SJSA1 (cell line): ENCODE measurements at places on chromosomes 5 and 9. TPM values are rescaled to one million over a fixed set of nuclear protein-coding genes. Genes with fewer than 3 reads are reported as not detected.

DNA sequence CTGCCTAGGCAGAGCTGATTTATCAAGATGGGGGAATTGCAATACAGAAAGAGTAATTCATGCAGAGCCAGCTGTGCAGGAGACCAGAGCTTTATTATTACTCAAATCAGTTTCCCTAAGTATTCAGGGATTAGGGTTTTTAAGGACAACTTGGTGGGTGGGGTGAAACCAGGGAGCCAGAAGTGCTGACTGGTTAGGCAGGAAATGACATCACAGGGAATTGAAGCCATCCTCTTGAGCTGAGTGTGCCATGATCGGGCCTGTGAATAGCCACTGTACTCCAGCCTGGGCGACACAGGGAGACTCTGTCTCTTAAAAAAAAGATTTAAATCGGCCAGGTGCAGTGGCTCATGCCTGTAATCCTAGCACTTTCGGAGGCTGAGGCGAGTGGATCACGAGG lies 45.3 kb upstream of the CDK5RAP2 start:
- DNase-seq: no peak
- H3K27me3 ChIP-seq: no peaks in the 10 kb centered on the region
- H3K4me3 ChIP-seq: no peak overlapping the region
- H3K27ac ChIP-seq: no peak overlapping the region
- no peaks in the 10 kb centered on the region for H3K36me3 ChIP-seq
- no peaks in the 10 kb centered on the region for H3K4me1 ChIP-seq

DNA sequence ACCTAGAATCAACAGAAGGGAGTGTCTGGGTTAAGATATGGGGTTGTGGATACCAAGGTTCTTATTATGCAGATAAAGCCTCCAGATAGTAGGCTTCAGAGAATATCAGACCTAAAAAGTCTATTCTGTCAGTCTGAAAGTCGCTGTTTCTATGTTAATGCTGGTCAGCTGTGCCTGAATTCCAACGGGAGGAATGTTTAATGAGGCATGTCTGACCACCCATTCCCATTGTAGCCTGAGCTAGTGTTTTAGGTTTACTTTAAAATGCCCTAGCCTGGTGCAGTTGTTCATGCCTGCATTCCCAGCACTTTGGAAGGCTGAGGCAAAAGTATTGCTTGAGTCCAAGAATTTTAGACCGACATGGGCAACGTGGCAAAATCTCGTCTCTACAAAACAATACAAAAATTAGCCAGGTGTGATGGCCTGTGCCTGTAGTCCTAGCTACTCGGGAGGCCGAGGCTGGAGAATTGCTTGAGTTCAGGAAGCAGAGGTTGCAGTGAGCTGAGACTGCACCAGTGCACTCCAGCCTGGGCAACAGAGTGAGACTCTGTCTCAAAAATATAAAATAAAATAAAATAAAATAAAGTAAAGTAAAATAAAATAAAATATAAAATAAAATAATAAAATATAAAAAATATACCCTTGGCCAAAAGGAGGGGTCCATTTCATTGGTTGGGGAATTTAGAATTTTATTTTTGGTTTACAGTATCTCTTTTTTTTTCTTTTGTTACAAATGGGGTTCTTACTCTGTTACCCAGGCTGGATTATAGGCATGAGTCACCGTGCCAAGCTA lies 7.8 kb upstream of the SOX30 start:
- no peak overlapping the region for H3K27ac ChIP-seq
- no peak overlapping the region for H3K4me3 ChIP-seq
- H3K36me3 ChIP-seq: peaks cover 28% of the 10 kb centered on the region
- no peaks in the 10 kb centered on the region for H3K4me1 ChIP-seq

DNA sequence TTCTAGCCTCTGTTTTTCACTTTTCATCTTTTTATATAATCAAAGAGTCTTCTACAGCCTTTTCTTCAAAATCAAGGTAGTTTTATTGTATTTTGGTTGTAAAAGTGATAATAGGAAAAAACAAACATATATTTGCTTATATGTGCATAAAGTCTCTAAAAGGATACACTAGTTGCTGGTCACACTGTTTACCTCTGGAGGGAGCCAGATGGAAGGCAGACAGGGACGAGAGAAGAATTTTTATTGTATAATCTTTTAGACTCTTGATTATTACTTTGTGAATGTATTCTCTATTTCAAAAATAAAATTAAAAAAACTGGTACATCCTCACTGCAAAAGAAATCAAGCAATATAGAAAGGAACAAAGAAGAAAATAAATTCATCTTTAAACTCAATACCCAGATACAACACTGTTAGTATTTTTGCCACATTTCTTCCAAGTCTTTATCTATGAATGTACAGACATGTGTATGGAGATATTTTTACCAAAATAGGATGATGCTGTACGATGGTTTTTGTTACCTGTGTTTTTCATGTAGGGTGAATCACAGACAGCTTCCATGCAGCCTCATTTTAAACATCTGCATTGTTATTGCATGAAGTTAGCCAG lies 6.1 kb upstream of the RNF183 start:
- no peaks in the 10 kb centered on the region for H3K4me1 ChIP-seq
- peak; percentile 9 for DNase-seq
- no peak overlapping the region for H3K4me3 ChIP-seq

DNA sequence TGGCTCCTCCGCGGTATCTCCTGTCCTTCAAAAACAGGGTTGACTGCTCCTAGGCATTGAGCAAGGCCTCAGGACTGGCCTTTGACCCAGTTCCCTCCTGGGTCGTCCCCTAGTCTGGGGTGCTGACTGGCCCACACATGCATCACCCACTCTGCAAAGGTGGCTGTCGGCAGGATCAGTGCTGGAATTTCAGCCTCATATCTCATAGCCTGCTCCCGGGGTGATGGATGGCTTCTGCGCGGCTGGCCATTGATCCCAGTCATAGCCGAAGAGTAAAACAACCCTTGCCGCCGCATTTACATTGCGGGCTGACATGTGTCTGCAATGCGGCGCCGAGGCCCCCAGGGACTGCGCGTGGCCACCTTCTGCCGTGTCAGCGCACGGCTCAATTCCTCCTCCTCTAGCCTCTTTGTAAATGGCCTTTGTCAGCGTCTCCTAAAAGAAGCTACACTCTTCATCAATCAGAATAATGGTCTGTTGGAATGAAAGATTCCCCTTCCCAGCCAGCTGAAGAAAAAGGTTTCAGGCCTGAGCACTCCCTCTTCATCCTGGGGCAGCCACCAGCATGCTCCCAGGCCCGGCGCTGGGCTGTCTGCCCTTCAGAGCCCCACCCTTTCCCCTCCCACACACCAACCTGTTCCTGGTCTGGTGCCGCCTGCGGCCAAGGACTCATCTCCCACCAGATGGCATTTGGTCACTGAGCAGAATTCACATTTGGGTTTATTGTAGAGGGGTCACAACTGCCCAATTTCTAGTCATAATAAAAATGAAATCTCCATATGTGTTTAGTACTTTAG lies 159.0 kb downstream of the PJA2 start:
- H3K27ac ChIP-seq: no peak overlapping the region
- DNase-seq: no peak
- no peaks in the 10 kb centered on the region for H3K4me1 ChIP-seq

- H3K36me3 ChIP-seq: peaks cover 3% of the 10 kb centered on the region; the same call in 1 of the 2 replicates
- H3K27me3 ChIP-seq: no peaks in the 10 kb centered on the region
- H3K4me3 ChIP-seq: no peak overlapping the region
- DNase-seq: no peak
These were observed 43.0 kb downstream of the AP3S1 start for GRCh38 chr5:115884704-115885103.

- no peak overlapping the region for H3K27ac ChIP-seq
- no peaks in the 10 kb centered on the region for H3K36me3 ChIP-seq
- DNase-seq: no peak
These were observed 2.7 kb downstream of the CSF2 start for GRCh38 chr5:132076202-132076830.

DNA sequence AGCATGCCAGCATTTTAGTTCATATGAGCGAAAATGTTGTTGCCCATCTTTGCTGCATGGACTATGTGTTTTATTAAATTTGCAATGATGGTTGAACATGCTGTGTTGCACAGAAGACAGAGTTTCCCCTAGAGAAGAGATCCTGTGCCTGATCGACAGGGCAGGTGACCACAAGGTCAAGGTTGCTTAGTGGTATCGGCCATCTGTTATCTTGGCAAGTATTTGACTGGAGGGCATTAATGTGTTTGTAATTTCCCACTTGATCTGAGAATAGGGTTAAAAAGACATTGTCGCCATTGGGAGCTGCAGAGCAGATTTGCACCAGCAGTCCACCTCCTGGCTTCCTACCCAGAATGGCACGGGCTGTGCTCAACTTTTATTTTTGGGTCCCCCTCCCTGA lies 1523.6 kb upstream of the WWC1 start:
- no peak for DNase-seq
- H3K4me3 ChIP-seq: no peak overlapping the region
- H3K27ac ChIP-seq: no peak overlapping the region
- no peaks in the 10 kb centered on the region for H3K36me3 ChIP-seq
- no peaks in the 10 kb centered on the region for H3K27me3 ChIP-seq
- H3K4me1 ChIP-seq: peaks cover 8% of the 10 kb centered on the region

DNA sequence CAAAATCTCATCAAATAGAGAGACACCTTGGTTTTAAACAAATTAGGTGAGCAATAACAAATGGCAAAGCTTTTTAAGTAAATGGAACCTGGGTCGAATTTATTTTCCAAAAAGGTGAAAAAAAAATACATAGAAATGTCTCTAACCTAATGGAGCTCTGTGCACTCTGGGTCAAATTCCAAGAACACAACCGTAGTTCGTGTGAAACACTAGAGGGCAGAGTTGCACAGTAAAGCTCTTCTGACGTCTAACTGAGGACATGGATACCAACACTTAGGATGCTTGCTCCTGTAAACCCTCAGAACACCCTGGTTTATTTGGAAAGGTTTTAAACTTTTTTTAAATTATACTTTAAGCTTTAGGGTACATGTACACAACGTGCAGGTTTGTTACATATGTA lies 18.9 kb downstream of the MARCHF11 start:
- H3K36me3 ChIP-seq: no peaks in the 10 kb centered on the region
- no peaks in the 10 kb centered on the region for H3K4me1 ChIP-seq
- H3K27ac ChIP-seq: no peak overlapping the region
- DNase-seq: no peak
- H3K4me3 ChIP-seq: no peak overlapping the region

ANKRD31 gene
- total RNA-seq: not detected in 2 replicates

WNT8A gene
- total RNA-seq: not detected in 2 replicates

PTGES gene
- 2.4 and 5.4 TPM in 2 replicates for total RNA-seq

SPATA6L gene
- total RNA-seq: 0.13 TPM in 1 of 2 replicates, not detected in the other

LMX1B gene
- total RNA-seq: not detected in 2 replicates

CYLC2 gene
- not detected in 2 replicates for total RNA-seq

DIRAS2 gene
- total RNA-seq: not detected in 2 replicates

PCDHB10 gene
- 3.3 and 4.7 TPM in 2 replicates for total RNA-seq

NR5A1 gene
- not detected in 2 replicates for total RNA-seq

TSSK1B gene
- total RNA-seq: 0.13 TPM in 1 of 2 replicates, not detected in the other
